Stimulated activated CD4-positive, alpha-beta T cell treated with anti-CD3 and anti-CD28 coated beads, TNF-alpha, amount 100 ng/mL, for 24 hours (primary cell): ENCODE measurements at places on chromosomes 7 and 10.

GRCh38 chr7:6640246-6640721 is 3.2 kb downstream of the ZNF316 start:
- DNase-seq, result no peak

DNA sequence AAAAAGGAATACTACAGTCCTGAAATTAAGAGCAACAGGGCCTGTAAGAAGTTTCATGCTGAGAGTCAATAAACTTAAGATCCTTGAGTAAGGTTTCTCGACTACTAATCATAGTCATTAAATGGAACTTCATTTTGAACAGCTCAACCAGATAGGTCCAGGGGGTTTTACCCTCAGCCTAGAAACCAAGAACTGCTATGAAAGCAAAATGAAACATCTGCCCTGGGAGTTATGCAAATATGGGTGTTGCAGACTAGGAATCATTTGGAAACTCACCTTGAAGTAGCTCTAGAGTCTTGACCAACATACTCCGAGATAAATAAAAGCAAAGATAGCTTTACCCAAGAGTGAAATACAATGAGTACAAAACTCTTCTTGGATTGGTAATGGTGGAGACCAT is 128.0 kb downstream of the HGF start:
- DNase-seq, result no peak

- no peak for DNase-seq
Observed at GRCh38 chr7:118311121-118311836, 86.8 kb downstream of the ANKRD7 start.

DNA sequence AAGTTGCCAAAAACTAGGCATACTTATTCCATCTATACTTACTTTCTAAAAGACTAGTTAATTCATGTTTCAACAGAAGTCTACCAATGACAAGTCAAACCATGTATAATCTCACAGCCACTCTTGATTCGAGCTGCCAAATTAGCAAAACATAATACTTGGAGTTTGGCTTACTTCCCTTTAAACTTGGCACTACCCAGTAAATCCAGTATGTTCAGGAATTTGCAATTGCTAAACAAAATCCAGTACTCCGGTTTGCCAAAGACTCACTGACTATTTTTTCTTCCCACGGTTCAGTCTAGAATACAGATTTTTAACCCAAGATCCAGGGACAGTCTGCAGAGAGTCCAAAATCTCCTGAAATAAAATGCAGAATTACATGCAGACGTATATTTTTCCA is 4.6 kb downstream of the OAT start:
- no peak for DNase-seq

DNA sequence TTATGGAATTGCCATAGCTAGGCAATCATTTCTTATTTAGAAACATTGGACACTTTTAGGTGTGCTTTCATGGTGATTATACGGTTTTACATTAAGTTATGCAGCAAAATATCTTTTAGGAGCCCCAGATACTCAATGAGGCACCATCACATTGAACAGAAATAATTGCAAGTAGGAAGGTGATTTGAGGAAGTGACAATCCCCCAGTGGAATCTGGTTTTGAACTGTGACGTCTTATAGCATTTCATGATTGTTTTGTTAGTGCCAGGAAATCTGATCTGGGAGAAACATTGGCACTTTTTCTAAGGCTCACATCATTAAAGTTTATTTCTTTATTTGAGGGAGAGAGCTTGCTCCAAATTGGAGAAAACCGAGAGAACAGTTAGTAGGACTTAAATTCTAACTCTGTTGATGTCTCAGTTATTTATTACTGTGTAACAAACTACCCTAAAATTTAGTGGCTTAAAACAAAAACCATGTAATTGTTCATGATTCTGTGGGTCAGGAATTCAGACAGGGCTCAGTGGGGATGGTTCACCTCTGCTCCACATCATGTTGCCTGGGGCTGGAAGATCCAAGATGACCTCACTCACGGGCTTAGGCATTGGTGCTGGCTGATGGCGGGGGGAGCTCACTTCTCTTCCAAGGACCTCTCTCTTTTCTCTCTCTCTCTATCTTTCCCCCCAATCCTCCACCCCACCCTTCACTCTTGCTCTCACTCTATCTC is 78.2 kb upstream of the STEAP1B start:
- no peak for DNase-seq

DNA sequence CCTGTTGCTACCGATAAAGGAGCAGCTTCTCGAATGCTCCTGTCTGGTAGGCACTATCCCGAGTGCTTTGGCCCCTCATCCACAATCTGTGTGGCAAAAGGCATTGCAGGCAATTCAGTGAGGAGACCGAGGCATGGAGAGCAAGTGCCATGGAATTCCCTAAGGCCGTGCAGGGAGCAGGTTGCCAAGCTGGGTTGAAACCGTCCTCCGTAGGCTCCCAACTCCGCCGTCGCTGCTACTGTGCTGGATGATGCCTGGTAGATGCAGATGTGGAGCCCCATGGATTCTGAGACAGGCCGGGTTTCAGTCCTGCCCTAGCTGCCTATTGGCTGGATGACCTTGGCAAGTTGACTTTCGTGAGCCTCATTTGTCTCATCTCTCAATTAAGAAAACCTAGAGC is 85.3 kb downstream of the EGFR start:
- no peak for DNase-seq

GRCh38 chr10:60385399-60385738 is 4.3 kb downstream of the ANK3 start:
- DNase-seq, result no peak

GRCh38 chr10:7965457-7965856 is 89.0 kb upstream of the GATA3 start:
- no peak for DNase-seq

- no peak for DNase-seq
Observed at GRCh38 chr10:18377898-18378297, 237.7 kb downstream of the CACNB2 start.

DNA sequence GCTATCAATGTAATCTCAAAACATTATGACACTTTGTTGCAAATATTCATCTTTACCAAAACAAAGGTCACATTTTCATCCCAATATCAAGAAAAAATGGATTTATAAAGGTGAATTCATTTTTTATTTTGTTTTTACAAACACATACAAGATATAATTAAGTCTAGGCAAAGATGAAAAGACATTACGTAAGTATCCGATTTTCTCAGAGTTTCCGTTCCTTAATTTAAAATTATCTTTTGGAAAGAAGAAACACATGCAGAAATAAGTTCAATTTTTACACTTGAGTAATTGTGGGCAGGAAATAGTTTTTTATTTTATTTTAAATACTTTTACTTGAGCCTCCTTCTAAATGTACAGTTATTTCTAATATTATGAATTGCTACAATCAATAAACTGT is 24.6 kb downstream of the RTKN2 start:
- DNase-seq, result no peak

DNA sequence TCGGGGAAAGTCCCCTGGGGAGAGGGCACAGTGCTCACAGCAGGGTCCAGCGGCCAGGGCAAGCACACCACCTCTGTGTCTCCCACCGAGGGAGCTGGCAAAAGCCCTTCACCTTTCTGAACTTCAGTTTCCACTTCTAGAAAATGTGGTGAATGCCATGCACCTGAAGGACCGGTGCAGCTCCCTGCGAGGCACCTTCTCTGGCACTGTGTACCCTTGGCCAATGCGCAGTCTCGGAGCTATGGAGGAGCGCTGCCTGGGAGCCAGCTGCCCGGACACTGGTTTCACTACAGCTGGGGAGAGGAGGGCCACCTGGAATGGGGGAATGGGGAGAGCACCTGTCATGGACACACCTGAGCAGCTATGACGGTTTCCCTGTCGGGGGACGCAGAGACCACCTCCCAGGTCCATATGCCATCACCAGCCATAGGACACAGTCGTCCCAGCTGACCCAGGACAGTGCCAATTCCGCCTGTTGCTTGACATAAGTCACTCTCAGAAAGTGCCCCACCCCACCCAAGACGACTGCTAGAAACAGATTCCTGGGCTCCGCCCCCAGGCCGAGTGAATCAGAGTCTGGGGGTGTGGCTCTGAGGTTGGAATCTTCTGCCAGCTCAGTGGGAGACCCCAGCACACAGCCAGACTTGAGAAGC is 16.8 kb downstream of the RASGEF1A start:
- no peak for DNase-seq

- DNase-seq, result no peak
Observed at GRCh38 chr7:18808026-18808425, 309.4 kb downstream of the TWIST1 start.

DNA sequence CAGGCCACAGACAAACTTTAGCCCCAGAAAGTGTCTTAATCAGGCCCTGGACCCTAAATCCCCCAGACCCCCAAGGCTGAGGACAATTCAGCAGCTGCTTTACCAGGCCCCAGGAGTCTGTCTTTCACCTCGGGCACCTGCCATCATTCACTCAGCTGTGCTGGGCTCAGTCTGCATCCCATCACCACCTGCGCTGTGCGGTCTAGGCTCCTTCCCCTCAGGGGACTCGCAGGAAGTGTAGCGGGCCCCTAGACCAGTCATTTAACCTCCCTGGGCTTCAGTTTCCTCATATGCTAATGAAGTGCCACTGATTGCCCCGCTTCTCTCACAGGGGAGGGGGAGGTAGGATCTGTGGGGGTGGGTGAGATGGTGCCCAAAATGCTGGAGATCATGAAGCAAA is 76.4 kb upstream of the ZMIZ1 start:
- DNase-seq, result no peak

DNA sequence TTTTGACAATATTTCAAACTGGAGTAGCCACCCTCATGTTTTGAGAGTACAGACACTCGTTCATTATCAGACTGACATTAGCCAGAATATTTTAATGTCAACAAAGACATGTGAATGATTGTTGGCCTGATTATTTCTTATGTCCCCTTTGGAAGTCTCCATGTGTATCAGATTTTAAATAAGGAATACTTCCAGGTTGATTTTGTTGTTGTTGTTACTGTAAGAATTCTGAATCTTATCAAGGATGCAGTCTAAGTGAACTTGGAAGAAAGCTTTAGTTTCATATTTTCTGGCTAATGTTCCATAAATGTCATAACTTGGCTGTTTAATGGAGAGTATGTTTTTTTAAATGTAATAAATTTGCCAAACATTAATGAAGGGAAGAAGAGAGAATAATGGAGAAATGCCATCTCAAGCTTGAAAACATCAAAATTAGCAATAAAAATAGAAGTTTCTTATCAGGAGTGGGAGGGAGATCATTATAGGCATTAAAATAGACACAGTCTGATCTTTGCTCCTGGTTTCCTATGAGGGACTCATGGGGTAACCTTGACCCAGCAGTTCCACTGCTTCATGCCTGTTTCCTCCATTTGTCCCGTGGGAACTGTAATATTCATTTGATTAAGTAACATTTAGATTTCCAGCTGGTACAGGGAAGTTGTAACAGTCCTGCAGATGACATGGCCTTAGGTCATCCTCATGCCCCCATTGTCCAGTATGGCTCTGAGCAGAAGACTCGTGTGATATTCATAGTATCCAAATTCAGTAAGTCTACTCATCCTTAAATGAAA is 122.4 kb upstream of the KIAA1217 start:
- DNase-seq, result no peak

GRCh38 chr10:43313901-43314300 is 47.0 kb upstream of the RASGEF1A start:
- no peak for DNase-seq

DNA sequence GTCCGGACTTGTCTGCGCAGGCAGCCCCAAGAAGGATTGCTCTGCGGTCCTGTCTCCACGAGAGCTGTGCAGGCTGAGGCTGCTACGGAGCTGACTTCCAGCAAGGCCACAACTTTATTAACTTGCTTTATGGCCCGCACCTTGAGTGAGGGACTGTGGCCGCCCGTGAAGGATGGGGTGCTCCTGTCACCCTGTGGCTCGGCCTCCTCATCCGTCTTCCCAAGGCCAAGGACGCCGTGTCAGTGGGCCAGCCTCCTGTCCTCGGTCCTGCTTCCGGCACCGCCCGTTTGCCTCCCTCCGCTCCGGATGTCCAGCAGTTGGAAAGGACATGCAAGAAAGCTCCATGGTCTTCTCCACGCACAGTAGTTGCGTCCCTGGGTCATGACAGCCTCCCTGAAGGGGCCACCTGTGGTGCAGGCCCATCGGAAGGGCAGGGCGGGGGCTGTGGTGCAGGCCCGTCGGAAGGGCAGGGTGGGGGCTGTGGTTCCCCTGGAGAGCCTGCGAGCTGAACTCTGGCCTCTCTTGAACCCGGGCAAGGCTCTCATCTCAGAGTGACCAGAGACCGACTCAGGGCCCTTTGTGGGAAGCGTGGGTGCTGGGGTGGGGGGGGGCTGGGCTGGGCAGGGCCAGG is 87.1 kb downstream of the NKX6-2 start:
- DNase-seq, result no peak

DNA sequence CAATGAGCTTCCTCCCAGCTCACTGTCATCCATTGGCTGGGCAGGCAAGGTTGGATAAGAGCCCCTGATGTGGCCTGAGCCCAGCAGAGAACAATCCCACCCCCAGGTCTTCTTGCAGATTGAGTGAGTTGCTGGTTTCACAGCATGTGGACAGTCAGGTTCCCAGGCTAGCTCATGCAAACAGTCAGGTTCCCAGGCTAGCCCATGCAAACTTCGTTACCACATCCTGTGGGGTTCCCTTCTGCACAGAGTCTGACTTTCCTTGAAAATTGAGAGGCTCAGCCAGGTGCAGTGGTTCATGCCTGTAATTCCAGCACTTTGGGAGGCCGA is 67.1 kb downstream of the TMEM130 start:
- no peak for DNase-seq

- peak; percentile 33 for DNase-seq
Observed at GRCh38 chr10:23702977-23703414, 264.1 kb downstream of the OTUD1 start.
